ENCODE measurements at places on chromosomes 4 and X.

- DNase-seq: no peak
These were observed 100.0 kb downstream of the DOCK11 start for GRCh38 chrX:118595501-118596042.

- peak; percentile 65 for DNase-seq
These were observed 13.0 kb downstream of the CXCL13 start for GRCh38 chr4:77618383-77619241.

DNA sequence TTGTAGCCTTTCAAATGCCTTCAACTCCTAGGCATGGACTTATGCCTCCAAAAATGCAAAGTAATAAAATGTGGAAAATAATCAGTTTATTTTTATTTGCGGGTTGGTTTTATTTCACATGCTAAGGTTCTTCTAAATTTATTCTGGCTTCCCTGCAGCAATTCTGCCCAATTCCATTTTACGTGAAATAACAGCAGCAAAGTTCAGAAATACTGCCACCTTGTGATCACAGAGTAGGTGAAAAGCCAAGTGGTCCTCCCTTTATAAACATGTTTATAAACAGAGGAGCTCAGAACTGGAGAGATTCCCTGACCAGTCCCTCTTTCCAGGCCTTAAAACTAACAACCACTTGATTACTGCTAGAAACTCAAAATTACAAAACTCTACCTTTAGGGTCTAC is 14.7 kb upstream of the DCHS2 start:
- peak; percentile 37 for DNase-seq

DNA sequence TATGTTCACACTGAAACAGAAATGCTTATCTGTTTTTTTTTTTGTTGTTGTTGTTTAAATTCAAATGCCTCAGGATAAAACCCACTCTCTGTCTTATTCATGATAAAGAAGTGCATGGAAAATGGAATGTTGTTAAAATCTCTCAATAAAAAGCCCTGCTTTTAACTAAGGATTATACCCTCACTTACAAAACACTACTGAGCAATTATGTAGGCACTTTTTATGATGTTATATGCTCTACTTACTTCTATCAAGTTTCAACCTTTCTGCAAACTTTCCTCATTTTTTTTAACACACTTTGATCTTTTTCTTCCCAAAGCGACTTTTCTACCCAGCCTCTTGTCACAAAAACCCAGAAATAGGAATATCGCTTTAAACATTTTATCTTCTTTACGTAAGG is 26.5 kb downstream of the SLIT2 start:
- DNase-seq: no peak

GRCh38 chr4:34643476-34643875 is 1600.8 kb downstream of the ARAP2 start:
- no peak for DNase-seq

DNA sequence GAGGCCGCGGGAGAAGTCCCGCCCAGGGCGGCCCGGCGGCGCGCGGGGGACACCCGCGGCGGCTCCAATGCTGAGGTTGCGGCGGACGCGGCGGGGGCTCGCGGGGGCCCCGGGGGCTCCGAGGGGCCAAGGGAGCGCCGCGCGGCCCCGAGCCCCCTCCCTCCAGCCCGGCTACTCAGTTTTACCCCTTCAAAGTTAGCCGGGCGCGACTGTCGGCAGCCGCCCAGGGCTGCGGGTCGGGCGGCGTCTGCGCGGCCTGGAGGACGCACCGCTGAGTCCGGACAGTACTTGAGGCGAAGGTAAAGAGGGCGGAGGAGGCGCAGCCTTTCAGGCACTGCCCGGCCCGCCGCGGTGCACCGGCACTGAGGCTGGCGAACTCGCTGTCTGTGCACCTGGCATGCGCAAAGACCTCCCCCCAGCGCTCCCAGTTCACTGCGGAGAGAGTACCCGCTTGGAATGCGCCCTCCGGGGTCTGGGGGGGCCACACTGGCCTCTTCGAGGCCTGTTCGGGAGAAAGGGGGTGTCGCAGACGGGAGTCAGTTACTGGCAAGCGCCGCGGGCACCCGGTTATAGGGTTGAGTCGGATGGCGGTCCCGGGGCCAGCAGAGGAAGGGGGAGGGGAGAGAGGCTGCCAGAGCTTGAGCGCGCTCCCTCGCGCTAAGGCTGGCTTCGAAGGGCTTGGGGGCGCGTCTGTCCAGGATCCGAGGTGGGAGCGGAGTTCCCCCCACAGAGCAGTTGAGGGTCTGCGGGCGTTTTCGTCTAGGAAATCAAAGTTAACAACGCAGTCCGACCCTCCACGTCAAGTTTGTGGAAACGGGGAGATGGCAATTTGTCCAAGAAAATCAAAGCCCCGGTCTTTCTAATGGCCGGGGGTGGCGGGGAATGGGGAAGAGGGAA is 1.1 kb downstream of the PCDH19 start:
- no peak for DNase-seq

GRCh38 chr4:163251204-163251603 is 81.2 kb downstream of the NPY1R start:
- no peak for DNase-seq

GRCh38 chrX:69493766-69494165 is 10.4 kb upstream of the NALF2 start:
- no peak for DNase-seq

- peak; percentile 41 for DNase-seq
These were observed 142.6 kb upstream of the PPARGC1A start for GRCh38 chr4:24032371-24032989.
